Brain pericyte (primary cell): ENCODE measurements at places on chromosomes 12 and 14.

- no peak for DNase-seq
Observed at GRCh38 chr12:109678719-109679118, 34.9 kb upstream of the FAM222A start.

DNA sequence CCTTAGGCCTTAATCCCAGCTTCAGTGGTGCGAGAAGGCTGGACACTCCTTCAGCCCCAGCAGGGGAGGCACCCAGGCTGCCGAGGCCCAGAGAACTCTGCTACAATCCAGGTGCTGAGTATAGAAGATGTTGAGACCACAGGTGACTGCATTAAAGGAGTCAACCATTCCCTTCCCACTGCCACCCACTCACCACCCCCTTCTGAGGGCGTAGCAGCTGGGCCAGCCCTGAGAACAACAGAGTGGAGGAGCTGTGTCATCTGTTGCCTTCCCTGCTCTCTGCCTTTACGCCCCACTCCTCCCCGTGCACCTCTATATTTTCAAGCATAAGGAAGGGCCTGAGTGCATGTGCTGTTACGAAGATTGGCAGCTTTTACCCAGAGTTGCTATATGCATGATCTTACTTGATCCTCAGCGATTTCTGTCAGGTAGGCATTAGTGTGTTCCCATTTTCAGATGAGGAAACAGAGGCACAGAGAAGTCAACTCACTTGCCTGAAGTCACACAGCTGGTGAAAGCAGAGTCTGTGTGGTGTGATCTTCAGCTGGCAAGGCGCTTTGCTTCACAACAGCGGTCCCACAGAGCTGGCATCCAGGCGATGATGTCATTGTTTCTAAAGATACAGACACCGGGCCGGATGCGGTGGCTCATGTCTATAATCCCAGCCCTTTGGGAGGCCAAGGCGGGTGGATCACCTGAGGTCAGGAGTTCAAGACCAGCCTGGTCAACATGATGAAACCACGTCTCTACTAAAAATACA is 46.7 kb downstream of the RIN3 start:
- no peak for DNase-seq

GRCh38 chr12:120586206-120586605 is 5.0 kb upstream of the POP5 start:
- no peak for DNase-seq

DNA sequence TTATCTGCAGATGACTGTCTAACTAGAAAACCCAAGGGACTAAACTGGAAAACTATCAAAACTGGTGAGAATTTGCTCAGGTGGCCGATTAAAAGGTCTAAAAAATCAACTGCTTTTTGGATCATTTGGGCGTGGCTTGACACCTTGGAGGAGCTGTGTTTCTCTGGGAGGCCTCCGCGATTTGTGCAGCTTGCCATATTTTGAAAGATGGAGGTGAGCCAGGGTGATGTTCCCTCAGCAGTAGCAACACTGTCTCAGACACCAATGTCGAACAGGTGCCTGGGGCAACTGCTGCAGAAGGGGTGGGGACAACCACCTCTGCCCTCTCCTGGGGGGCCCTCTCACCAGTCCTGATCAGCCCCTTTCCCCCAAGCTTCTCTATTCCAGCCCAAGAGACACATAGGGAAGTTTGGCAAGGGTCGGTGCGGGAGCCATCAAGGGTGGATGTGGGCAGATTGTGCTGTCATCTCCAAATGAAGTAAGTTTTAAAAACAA is 3.8 kb downstream of the CCDC177 start:
- DNase-seq: no peak

DNA sequence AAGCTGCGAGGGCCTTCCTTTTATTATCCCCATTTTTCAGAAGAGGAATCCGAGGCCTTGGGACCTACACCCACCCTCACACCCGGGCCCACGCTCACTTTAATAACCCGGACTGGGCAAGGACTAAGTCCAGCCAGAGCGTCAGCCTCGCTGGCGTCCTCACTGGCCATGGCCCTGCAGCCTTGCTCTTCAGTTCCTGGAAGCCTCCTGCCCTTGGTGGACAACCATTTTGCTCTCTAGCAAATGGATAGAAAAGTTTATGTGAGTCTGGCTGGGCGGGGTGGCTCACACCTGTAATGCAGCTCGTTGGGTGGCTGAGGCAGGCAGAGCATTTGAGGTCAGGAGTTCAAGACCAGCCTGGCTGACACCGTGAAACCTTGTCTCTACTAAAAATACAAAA is 9.8 kb downstream of the RTL1 start:
- no peak for DNase-seq

- DNase-seq: no peak
Observed at GRCh38 chr12:93653079-93653478, 24.1 kb upstream of the CRADD start.

DNA sequence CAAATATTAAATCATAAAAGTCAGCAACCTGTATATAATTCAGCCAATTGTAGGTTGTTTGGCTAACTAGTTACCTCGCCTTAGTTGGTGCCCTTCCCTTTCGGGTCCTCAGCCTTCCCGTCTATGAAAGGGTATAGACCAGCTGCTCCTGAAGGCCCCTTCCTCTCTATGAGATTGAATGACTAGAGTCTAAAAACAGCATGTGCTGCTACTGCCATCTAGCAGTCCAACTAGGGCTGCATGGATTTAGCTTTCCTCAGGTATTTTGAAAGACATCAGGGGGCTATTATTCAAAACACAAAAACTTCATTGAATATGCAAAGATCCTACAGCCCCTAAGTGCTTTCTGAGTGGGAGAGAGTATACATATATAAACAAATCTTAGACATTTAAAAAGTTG is 37.0 kb upstream of the TMEM263 start:
- no peak for DNase-seq

- no peak for DNase-seq
Observed at GRCh38 chr14:68404652-68405183, 388.1 kb downstream of the ZFP36L1 start.

DNA sequence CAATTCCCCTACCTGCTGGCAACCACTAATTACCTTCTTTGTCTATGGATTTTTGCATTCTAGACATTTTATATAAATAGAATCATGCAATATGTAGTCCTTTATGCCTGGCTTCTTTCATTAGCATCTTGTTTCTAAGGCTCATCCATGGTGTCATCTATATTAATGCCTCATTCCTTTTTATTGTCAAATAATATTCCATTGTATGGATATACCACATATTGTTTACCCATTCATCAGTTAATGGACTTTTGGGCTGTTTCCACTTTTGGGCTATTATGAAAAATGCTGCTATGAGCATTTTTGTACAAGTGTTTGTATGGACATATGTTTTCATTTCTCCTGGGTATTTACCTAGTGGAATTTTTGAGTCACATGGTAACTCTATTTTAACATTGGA is 18.0 kb downstream of the CYP46A1 start:
- DNase-seq: no peak

DNA sequence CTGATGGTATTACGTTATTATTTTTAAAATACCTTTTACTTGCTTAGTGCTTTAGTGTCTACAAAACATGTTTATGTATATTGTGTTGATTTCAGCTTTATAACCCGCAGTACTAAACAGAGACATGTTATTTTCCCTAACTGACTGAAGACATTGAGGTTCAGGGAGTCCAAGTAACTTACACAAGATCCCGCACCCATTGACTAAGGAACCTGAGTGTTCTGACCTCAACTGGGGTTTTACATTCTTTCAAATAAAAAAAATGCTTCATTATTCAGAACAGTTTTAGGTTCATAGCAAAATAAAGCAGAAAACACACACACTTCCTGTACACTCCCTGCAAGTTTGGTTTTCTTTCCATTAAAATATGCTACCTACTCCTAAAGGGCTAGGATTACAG is 60.4 kb upstream of the METAP2 start:
- DNase-seq: no peak

GRCh38 chr12:112194601-112195247 is 69.4 kb downstream of the TRAFD1 start:
- no peak for DNase-seq

GRCh38 chr12:46100551-46101484 is 110.4 kb upstream of the SCAF11 start:
- no peak for DNase-seq
